Activated effector memory CD4-positive, alpha-beta T cell treated with Interleukin-2 at 50 U/mL for 16 hours (primary cell): ENCODE measurements at places on chromosomes 4 and X.

- no peak for DNase-seq
Observed at GRCh38 chr4:57442831-57443291, 332.7 kb upstream of the IGFBP7 start.

- no peak for DNase-seq
Observed at GRCh38 chrX:15745179-15745578, 7.1 kb downstream of the CA5B start.

DNA sequence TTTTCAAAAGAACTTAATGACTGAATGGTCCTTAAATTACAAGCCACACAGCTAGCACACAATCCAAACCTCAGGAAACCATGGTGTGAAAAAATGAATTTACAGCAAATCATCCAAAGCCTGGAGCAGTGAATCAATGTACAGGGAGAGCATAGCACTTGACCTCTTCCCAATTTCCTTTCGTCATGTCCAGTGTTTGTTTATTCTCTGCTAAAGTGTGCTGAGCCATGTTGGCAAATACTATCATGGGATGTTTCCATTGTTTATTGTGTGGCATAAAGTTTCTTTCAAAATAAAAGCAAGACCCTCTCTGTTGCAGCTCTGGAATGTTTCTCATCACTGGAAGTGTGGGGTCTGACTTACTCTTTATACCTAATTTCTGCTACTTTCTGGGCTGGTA lies 25.4 kb upstream of the FAM47B start:
- no peak for DNase-seq

GRCh38 chr4:136881666-136882065 lies 650.6 kb downstream of the PCDH18 start:
- DNase-seq = no peak

GRCh38 chr4:87489678-87490077 lies 39.5 kb downstream of the SPARCL1 start:
- no peak for DNase-seq
